Activated CD8-positive, alpha-beta memory T cell treated with anti-CD3 and anti-CD28 coated beads for 48 hours (primary cell): ENCODE measurements at places on chromosomes 13 and 19.

DNA sequence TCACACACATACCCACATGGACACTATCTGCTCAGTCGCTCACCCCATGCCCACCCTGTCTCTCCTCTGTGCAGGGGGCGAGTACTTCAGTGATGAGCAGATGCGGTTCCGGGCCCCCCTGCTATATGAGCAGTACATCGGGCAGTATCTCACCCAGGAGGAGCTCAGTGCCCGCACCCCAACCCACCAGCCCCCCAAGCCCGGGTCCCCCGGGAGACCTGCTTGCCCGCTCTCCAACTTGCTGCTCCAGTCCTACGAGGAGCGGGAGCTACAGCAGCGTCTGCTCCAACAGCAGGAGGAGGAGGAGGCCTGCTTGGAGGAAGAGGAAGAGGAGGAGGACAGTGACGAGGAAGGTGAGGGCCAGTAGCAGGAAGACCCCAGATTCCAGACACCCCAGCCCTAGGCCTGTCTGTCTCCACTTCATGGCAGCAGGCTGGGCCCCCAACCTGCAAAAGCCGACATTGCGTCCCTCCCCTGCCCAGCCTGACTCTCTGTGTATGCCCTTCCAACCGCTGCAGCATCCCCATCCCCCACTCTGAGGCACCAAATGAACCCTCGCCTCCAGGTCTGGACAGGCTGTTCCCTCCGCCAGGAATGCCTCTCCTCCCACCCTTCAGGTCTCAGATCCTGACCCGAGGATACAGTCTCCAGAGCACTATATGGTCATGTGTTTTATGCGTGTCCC lies 9.7 kb downstream of the CCDC97 start:
- DNase-seq: no peak

DNA sequence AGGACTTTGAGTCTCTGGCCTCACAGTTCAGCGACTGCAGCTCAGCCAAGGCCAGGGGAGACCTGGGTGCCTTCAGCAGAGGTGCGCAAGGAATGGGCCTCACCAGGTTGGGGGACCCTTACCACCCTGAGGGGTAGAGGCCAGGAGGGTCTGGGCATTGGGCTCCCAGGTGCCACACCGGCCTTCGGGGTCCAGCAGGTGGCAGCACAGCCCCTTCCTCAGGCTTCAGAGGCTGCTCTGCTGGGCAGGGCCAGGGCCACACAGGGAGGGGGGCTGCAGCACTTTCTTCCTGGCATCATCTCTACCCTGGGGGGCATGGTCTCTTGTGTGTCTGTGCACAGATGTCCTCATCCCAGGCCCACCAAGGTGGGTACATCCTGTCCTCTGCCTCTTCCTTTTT lies 12.9 kb downstream of the PIN1 start:
- no peak for DNase-seq

GRCh38 chr19:49718511-49718910 lies 27.6 kb downstream of the CPT1C start:
- DNase-seq: no peak

DNA sequence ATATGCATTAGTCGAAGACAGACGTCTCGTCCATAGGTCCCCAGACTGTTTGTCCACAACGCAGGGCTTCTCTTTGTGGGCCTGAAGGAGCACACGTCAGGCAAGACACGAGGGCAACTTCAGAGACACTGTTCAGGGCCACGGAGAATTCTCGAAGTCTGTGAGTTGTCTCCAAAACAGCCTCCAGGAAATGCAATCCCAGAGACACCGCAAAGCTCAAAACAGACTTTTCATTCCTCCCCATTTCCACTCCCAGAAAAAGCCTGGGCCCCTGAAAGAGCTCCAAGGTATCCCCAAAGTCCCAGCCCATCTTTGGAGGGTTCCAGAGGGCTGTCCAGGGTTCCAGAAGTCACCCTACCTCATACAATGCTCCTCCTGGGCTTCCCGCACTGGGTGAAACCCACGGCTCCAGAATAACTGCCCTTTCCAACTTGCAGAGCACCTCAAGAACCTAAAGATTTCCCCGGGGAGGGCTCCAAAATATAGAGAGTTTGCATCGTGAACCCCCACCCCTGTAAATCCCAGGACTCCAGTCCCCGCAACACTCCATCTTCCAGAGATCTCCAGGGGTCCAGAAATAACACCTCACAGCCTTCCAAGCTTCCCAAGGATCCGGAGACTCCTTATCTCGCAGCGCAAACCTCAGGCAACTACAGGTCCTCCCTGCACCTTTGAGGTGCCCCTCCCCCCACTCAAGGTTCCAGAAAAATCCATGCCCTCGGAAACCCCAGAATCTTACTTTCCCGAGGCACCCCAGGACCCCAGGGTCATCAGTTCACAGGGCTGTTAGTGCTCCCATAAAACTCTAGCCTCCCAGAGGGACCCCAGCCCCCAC lies 687 bp upstream of the FTL start:
- no peak for DNase-seq

DNA sequence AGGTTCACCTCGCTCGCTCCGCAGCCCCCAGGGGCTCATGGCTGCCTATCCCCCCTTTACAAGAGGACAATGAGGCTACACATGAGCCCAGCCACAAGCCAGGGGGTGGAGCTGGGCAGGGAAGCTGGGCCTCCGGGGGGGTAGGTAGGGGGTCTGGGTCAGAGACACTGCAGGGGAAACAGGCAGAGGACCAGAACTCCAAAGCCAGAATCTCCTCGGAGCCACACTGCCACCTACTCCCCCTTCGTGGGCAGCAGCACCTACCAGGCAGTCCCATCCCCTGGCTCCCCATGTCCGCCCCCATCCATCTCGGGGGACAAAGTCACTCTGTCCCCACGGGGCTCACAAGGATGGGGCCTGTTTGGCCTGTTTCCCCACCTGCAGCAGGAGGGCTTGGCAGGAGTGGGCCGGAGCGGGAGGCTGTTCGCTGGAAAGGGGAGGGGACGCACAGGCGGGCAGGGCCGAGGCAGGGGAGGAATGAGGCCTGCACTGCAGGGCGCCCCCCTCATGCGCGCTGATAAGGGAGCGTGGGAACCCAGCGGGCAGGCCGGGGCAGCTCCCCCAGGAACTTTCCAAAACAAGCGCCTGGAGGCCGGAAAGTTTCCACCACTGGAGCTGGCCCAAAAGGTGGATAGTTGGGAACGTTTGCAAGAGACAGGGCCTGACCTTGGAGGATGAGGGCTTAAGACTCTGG lies 545 bp upstream of the ISYNA1 start:
- DNase-seq: no peak

DNA sequence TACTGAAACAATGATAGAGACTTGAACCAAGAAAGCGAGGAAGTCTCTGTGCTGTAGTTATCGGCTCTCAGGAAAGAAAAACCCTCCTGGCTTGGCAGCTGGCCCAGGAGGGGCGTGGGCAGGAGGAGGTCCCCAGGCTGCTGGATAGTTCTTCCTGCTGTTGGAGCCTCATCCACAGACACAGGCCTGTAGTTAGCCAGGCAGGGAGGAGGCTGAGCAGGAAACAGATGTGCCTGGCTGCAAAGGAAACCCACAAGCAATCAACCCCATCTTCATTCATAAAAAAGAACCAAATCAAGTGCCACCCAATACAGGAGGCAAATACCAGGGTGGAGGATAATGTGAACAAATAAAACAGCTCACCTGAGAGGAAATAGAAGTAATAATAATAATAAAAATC lies 86.2 kb downstream of the IRS2 start:
- no peak for DNase-seq

DNA sequence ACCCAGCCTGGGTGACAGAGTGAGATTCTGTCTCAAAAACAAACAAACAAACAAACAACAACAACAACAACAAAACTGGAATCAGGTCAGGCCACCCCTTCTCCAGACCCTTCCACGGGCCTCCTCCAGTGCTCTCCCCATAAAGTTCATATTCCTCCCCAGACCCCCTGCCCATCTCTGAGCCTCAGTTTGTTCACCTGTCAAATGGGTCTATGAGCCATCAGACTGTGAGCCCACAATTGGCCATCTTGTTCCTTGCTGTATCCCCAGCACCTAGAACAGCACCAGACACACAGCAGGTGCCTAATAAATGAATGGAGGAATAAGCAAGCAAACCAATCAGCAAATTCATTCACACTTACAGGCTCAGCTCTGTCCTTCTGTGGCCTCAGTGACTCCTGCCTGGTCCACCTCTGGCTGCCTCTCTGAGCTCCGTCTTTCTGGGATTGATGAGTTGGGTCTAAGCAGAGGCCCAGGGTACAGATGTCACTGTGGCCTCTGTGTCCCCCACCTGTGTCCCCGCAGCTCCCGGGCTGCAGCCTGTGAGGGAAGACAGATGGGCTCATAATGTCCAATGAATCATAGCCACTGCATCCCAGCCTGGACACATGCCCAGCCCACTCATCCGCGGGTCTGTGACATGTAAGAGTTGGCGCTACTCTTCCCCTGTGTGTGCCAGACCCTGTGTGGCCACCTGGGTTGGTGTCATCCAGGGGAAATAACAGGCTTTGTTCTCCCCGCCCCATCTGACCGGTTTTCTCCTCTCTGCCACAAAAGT lies 19.6 kb upstream of the PTPRS start:
- DNase-seq: no peak

- no peak for DNase-seq
Measured at GRCh38 chr13:109904218-109904617, 117.8 kb upstream of the IRS2 start.

GRCh38 chr13:74794147-74794546 lies 659.9 kb upstream of the KLF12 start:
- DNase-seq: no peak

DNA sequence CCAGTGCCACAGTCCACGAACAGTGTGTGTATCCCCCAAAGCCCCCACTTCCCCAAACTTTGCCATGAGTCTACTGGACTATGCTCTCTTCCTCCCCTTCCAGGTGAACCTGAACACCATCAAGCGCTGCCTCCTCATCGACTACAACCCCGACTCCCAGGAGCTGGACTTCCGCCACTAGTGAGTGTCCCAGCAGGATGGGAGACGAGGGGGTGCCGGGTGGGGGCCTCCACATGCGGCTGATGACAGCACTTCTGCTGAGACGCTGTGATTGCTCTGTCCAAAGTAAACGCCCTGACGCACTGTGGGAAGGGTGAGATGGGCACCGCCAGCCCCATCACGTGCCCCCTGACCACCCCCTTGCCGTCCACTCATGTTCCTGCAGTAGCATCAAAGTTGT lies 2.0 kb upstream of the P2RY11 start:
- no peak for DNase-seq

DNA sequence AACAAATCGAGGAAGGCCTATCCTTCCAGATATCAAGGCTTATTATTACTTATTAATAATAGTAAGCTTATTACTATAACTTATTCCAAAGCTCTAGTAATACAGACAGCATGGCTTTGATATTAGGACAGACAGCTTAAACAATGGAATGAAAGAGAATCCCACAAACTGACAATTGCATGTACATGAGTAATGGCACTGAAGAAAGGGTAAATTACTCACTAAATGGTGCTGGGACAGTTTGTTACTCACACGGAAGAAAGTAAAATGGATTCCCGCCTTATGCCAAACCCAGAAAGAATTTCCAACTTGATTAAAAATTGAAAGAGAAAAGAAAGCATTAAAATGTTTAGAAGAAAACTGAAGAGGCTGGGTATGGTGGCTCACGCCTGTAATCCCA lies 60.3 kb downstream of the MIPEP start:
- no peak for DNase-seq

GRCh38 chr13:114061047-114061446 lies 71.4 kb downstream of the RASA3 start:
- DNase-seq: no peak
